ENCODE measurements at places on chromosomes 1 and 21.

DNA sequence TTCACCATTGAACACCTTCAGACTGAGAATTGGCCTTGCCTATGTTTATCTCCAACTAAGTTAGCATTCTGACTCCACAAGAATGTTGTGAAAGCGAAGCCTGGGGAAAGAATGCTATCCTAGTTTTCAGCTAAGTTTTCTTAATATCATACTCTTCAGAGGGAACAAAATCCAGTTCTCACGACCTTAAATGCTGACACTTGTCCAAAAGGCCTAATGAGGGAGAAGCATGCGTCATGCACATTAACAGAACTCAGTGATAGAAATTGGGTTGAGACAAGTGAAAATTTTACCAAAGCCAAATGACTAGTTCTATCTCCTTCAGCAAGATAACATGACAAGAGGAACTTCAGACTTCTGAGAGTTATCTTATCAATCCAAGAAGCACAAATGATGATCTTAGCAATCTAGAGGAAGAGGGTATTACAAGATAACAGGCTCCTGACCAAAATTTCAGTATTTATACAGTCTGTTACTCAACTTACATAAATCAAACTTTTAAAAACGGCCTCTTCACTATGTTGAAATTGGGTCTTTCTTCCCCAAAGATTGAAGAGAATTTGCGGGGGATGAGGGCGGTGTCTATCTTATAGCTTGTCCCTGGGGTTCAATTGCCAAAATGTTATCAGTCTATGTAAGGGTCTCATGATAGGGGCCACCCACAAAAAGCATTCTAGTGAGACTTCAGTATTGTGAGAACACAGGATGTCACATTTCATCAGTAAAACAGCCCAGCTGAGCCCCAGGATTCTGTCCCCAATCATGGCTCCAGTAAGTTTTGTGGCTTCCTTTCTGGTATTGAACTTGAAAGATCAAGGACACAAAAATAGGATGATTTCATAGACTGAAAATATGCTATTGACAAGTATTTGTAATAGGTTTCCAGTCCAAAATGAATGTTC lies 26.5 kb upstream of the SLC45A3 start:
- H3K4me3 ChIP-seq, result no peak overlapping the region
- no peaks in the 10 kb centered on the region for H3K4me1 ChIP-seq
- no peak for DNase-seq
- no peak overlapping the region for H3K27ac ChIP-seq
- H3K36me3 ChIP-seq, result no peaks in the 10 kb centered on the region

DNA sequence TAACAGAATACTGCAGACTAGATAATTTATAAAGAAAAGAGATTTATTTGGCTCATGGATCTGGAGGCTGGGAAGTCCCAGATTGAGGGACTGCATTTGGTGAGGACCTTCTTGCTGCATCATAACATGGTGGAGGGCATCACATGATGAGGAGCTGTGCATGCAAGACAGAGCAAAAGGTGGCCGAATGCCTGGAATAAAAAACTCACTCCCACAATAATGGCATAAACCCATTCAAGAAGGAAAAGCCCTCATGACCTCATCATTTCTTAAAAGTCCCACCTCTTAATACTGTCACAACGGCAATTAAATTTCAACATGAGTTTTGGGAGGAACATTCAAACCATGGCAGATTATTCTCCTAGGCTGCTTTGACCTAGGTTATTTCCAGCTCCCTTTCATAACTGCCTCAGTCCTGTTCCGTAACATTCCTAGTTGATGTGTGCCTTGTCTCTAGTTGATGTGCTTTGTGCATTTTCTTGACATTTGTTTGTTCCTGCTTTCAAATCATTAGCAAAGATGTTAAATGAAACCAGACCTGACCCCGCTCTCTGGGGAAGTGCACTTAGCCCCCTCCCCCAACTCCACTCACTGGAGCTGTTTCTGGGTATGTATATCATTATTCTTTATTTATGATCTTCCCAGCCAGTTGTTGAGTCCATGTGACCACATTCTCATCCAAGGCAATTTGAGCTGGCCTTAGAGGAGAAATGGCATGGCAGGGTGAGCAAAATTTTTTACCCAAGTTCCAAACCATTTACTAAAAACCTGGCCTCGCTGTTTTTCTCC lies 148.5 kb downstream of the GDAP2 start:
- no peaks in the 10 kb centered on the region for H3K4me1 ChIP-seq
- H3K27ac ChIP-seq, result no peak overlapping the region
- H3K27me3 ChIP-seq, result no peaks in the 10 kb centered on the region

GRCh38 chr1:90114521-90115141 lies 119.7 kb downstream of the ZNF326 start:
- H3K36me3 ChIP-seq, result no peaks in the 10 kb centered on the region
- no peaks in the 10 kb centered on the region for H3K27me3 ChIP-seq
- peak; percentile 8 for DNase-seq

DNA sequence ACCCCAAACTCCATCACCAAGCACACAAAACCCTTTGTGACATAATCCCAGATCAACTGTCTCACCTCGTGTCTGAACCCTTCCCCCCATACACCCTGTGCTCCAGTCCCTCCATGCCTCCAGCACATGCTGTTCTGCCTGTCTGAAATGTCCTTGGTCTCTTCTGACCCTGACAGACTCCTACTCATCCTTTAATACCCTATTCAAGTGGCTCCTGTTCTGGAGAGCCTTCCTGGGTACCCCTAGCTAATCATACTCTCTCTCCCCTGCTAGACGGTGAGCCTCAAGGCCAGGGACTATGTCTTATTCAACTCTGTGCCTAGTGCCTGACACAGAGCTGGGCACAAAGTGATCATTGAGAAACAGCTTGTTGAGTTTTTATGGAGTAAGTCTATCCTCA lies 125.0 kb downstream of the LACTBL1 start:
- no peaks in the 10 kb centered on the region for H3K36me3 ChIP-seq
- H3K27ac ChIP-seq, result no peak overlapping the region
- H3K4me1 ChIP-seq, result peaks cover 5% of the 10 kb centered on the region
- no peak overlapping the region for H3K4me3 ChIP-seq
- no peak for DNase-seq
